Vagina (tissue), 2 donors: ENCODE measurements at places on chromosomes 13 and 19. TPM values are rescaled to one million over a fixed set of nuclear protein-coding genes. Genes with fewer than 3 reads are reported as not detected.

- no peak for DNase-seq
- no peak overlapping the region for H3K4me3 ChIP-seq
- H3K27ac ChIP-seq = no peak overlapping the region
- H3K4me1 ChIP-seq = no peaks in the 10 kb centered on the region
Observed at GRCh38 chr13:39729156-39729555, 73.7 kb downstream of the COG6 start.

DNA sequence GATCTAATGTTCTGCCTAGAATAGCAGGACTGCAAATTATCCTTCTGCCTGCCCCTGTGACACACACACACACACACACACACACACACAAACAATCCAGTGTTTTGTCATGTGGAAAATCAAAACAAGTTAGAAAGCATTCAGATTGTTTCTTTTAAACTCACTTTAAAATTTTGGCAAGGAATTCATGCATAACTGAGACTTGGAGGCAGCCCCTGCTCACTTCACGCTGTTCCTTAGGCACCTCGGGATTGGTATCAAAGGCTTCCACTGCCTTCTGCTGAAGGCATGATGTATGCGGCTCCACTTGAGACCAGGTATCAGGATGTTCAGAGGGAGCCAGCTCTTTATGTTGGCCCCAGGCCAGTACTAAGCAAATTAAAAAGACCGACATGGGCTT lies 158.7 kb downstream of the OXGR1 start:
- no peak overlapping the region for H3K4me3 ChIP-seq
- H3K4me1 ChIP-seq = no peaks in the 10 kb centered on the region
- DNase-seq = no peak
- no peaks in the 10 kb centered on the region for H3K36me3 ChIP-seq
- H3K27ac ChIP-seq = no peak overlapping the region

- H3K4me1 ChIP-seq = peaks cover 30% of the 10 kb centered on the region
- H3K4me3 ChIP-seq = no peak overlapping the region
- H3K27ac ChIP-seq = no peak overlapping the region
- DNase-seq = no peak
Observed at GRCh38 chr19:7480222-7480969, 8.4 kb downstream of the PEX11G start.

Gene ZSCAN22
- total RNA-seq = 3.9 TPM

Gene CARD8
- total RNA-seq = 31.9 TPM

GRCh38 chr19:5905114-5905778 lies 574 bp downstream of the VMAC start:
- H3K27me3 ChIP-seq = no peaks in the 10 kb centered on the region
- peak overlapping the region; percentile 77 for H3K4me3 ChIP-seq
- peak overlapping the region; percentile 30 for H3K27ac ChIP-seq

Gene NEK5
- 0.98 TPM for total RNA-seq

Gene COL5A3
- total RNA-seq = 13.3 TPM

- no peak overlapping the region for H3K4me3 ChIP-seq
- DNase-seq = no peak
- H3K27ac ChIP-seq = no peak overlapping the region
Observed at GRCh38 chr13:110458017-110458416, 103.5 kb downstream of the RAB20 start.

GRCh38 chr19:29267701-29268100 lies 54.8 kb upstream of the UQCRFS1 start:
- H3K4me1 ChIP-seq = no peaks in the 10 kb centered on the region
- no peaks in the 10 kb centered on the region for H3K36me3 ChIP-seq
- no peaks in the 10 kb centered on the region for H3K27me3 ChIP-seq
- H3K27ac ChIP-seq = no peak overlapping the region

- no peaks in the 10 kb centered on the region for H3K36me3 ChIP-seq
- no peaks in the 10 kb centered on the region for H3K27me3 ChIP-seq
- no peak overlapping the region for H3K4me3 ChIP-seq
- no peaks in the 10 kb centered on the region for H3K4me1 ChIP-seq
- no peak for DNase-seq
Observed at GRCh38 chr13:110446575-110446890, 115.0 kb downstream of the RAB20 start.

GRCh38 chr13:60282708-60283107 lies 114.3 kb upstream of the TDRD3 start:
- no peak overlapping the region for H3K4me3 ChIP-seq
- H3K4me1 ChIP-seq = no peaks in the 10 kb centered on the region
- H3K27ac ChIP-seq = no peak overlapping the region
- no peak for DNase-seq
- H3K36me3 ChIP-seq = no peaks in the 10 kb centered on the region
- no peaks in the 10 kb centered on the region for H3K27me3 ChIP-seq

DNA sequence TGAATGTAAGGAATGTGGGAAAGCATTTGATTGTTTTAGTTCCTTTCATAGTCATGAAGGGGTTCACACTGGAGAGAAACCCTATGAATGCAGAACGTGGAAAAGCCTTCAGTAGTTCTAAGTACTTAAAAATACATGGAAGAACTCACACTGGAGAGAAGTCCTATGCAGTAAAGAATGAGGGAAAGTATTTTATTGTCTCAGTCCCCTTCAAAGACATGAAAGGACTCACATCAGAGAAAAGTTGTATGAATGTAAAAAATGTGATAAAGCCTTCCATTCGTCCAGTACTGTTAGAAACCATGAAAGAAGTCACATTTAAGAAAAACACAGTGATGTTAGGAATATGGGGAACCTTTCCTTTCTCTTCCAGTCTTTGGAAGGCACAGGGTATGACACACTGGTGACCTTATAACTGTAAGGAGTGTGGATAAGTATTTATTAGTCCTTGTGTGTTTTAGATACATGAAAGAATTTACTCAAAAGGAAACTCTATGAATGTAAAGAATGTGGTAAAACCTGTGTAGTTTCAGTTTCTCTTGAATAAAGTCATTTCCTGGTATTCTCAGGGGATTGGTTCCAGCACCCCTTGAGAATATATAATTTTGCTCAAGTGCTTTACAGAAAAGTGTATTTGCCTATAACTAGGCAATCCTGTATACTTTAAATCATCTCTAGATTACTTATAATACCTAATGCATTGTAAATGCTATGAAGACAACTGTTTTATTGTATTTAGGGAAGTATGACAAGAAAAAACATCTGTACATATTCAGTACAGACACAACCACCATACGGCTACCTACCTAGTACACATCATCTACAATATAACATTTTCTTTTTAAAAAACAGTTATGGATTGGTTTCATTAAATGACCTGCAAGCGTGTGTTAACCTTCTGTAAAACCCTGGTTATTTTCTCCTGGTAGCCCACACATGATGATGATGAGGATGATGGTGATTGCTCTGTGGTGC lies 52.8 kb downstream of the ZNF823 start:
- H3K36me3 ChIP-seq = no peaks in the 10 kb centered on the region
- no peak for DNase-seq
- no peak overlapping the region for H3K27ac ChIP-seq
- no peaks in the 10 kb centered on the region for H3K4me1 ChIP-seq
- no peaks in the 10 kb centered on the region for H3K27me3 ChIP-seq
